ENCODE measurements at places on chromosomes 4 and X.

- DNase-seq, result no peak
These were observed at the start of gene CFP for GRCh38 chrX:47629419-47630200. CFP (minus strand) TSS chrX:47629930; CDS start chrX:47629844, 86 bp downstream.

DNA sequence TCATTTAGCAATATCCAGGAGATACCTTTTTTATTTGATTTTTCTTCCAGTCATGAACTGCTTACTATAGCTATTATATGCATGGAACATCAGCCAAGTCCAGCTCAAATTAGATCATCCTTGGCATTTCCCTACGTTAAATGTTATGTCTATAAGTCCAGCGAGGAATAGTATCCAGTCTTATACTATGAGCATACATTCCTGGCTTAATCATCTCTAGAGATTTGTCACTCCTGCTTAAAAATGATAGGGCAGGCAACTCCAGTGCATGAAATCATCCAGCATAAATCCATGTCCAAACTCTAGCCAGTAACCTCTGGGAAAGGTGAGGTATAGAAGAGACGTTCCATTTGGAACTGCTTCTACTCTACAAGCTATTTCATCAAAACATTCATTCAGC lies 126.7 kb upstream of the VCX2 start:
- DNase-seq, result no peak

- no peak for DNase-seq
These were observed 38.7 kb upstream of the THOC2 start for GRCh38 chrX:123771449-123772064.

GRCh38 chr4:163697121-163697520 lies 202.6 kb downstream of the TMA16 start:
- DNase-seq, result no peak

GRCh38 chrX:15511563-15511962 lies 11.0 kb downstream of the BMX start:
- DNase-seq, result no peak

DNA sequence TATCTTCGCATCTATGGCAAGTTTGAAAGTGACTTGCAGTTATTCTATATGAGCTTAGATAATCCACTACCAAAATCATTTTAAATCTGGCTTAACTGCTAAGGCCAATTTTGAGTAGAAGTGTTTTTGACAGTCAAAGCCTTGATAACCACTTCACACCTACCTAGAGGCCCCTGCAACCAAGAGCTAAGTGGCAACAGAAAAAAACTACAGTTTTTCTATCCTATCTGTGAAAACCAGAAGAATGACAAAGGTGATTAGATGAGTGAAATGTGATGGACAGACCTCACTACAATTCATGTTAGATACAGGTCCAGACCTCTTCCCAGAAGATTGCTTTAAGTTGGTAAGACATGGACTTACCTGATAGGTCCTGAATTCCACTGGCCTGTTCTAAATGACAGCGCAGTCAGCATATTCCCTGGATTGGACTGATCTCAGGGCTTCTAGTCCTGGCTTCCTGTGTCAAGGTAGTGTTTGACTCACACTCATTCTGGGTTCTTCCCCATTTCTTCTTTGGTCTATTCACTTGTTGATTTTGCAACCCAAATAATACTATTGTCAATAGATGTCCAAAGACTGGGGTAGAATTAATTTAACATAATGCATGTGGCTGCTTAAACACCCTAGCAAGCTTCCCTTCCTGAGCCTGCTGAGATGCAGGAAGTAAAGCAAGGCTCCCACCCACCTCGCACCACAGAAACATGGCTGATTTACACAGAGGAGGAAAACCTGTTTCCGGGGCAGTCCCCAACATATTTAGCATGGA lies 65.1 kb downstream of the PPP3CA start:
- DNase-seq, result no peak

DNA sequence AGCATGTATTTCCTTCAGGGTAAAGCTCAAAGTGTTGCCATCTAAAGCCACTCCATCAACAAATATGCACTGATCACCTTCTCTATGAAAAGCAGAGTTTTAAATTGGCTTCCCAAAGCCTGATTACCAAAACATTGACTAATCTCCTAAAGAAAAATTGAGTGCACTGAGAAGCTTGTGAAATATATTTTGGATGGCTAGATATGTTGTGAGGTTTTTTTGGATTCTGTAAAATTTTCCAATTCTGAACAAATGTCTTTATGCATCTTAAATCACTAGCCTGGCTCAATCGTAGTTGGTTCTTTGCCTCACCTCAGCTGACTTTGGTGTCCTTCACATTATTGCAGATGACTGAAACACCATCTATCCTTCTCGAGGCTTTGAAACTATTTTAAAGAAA lies 14.9 kb upstream of the EXOSC9 start:
- DNase-seq, result no peak

- no peak for DNase-seq
These were observed 22.8 kb downstream of the CRMP1 start for GRCh38 chr4:5869966-5870619.

DNA sequence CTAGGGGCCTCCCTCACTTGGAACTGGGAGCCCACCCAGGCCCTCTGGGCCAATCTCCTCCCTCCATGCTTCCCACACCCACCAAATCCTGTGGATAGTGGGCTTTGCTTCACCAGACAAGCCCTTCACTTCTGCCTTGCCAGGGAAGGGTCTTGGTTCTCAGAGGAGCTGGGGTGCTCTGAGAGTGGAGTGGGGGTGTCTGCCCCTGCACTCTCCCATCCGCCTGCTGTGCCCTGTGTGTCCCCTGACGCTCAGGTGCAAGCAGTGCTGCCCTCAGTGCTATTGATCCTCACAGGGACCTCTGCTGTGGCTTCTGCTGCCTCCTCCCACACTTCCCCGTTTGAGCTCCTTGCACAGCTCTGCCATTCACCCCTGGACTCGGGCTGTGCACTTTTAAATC lies 117.3 kb upstream of the NKX1-1 start:
- DNase-seq, result no peak

DNA sequence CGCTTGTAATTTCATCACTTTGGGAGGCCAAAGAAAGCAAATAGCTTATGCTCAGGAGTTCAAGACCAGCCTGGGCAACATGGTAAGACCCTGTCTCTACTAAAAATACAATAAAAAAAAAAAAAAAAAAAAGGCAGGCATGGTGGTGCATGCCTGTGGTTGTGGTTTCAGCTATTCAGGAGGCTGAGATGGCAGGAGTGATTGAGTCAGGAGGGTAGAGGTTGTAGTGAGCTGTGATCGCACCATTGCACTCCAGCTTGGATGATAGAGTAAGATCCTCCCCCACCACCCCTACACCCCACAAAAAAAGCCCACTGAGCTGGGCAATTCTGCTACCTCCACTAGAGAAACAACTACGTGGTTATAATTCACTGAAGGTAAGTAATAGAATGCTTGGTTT lies 118.8 kb upstream of the PCDH18 start:
- DNase-seq, result no peak

DNA sequence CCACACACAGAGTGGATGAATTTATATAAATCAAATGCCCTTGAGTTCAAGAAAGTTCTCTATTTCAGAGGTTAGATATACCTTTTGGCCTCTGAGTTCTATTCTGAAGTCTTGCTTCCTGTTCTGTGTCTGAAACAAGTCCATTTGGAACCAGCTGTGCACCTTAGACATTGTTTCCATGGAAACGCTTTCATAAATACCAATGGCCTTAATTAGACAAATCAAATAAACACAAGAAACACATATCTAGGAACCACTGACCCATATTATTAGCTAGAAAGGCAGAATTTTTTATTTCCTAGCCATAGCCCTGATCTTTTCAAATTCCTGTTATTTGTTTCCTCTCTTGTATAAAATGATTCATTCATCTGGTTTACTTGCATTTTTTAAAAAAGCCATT lies 8.4 kb upstream of the C4orf54 start:
- DNase-seq, result no peak

GRCh38 chrX:17655211-17656034 lies 81.9 kb upstream of the SCML1 start:
- no peak for DNase-seq

DNA sequence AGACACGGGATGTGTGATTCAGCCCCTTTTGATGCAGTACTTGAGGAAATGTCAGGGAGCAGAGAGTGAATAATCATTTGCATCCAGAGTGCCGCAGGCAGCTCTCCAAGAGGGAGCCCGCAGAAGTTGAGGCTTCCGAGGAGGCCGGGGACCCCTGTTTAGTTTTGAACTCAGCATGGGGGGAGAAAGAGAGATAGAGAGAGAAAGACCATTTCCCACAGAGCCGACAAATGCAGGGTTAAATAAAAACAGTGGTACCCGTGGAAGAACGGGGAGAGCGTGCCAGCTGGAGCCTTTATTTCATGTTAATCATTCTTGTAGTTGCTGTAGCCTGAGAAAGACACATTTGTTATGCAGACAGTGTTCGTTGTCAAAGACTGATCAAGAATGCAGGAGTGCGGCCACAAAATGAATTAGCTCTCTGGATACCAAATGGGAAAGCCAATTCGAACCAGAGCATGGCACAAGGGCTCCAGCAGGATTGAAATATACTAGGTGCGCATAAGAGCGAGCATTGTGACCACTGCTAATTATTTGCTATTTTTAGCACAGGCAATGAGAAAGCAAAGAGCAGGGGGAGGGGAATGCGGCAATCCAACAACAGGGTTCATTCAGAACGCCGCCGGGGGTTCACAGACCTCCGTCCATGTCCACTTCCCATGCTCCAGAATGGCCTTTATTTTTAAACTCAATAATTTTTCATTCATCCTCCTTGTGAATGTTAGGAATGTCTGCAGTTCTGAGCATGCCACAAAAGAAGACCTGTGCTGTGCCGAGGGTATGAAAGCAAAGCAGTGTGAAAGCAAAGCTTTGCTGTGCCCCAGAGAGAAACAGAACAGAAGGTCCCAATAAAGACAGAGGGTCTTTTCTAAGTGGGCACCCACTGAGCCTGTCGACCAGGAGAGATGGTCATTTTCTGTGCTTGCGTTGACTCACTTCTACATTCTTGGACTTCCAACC lies 243.9 kb upstream of the VCX3A start:
- no peak for DNase-seq

DNA sequence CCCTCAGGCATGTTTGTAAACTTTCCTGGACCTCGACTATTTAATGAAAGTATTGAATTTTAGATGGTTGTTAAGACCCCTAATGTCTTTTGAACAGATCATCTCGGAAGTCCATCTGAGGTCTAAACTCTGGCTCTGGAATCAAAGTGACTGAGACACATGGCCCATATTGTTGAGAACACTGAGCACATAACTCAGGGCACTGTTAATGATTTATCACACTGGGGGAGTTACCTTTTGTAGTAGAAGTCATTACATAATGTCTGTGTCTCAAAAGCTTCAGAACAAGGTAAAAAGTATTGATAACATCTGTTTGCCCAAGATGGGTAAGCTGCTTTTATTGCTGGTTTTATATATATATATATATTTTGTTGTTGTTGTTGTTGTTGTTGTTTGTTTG lies 103.4 kb upstream of the HS3ST1 start:
- DNase-seq, result no peak

DNA sequence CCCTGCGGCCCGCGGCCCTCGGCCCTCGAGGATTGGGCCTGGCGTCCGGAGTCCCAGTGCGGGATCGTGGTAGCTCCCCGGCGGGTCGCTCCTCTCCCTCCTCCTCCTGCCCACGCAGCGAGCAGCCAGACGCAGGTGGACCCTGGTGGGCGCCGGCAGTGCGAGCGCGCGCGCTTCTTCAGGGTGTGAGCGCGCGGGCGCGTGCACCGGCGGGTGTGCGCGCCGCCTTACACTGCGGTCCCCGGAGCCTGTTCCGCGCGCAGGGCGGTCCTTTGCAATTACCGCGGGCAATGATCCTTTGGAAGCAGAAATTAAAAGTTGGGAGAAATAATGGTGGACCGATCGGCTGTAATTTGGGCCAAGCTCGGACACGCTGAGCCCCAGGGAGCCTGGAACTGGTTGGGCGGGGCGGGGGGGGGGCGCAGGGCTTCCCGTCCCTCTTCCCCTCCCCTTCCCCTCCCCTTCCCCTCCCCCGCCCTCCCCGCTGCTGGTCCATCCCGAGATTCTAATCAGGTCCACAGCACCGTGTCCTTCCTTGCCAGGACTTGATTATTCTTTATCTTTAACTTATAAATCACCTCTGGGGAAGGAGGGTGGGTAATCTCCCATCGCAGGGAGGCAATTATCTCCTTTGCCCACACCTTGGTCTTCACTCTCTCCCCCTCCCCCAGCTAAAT lies 1.6 kb upstream of the NKX1-1 start:
- no peak for DNase-seq

GRCh38 chr4:152680988-152681603 lies 1.3 kb upstream of the TMEM154 start:
- DNase-seq, result no peak

- no peak for DNase-seq
These were observed 112.9 kb upstream of the AGA start for GRCh38 chr4:177555007-177555574.

DNA sequence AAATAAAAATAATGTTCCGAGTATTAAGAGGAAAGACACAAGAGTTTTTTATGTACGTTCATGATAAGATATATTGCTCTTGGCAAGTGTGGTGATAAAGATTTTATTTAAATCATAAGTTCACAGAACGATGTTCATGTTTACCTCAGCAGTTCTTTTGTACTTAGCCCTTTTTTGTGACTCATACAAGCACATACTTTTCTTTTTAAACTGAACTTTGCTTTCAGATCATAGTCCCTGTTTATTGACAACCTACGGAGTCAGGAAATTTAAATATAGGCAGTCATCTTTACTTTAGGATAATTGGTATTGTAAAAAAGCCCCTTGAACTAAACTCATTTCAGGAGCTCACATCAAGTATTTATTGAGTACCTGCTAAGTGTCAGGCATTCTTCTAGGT lies 1.3 kb upstream of the CTSO start:
- DNase-seq, result no peak

DNA sequence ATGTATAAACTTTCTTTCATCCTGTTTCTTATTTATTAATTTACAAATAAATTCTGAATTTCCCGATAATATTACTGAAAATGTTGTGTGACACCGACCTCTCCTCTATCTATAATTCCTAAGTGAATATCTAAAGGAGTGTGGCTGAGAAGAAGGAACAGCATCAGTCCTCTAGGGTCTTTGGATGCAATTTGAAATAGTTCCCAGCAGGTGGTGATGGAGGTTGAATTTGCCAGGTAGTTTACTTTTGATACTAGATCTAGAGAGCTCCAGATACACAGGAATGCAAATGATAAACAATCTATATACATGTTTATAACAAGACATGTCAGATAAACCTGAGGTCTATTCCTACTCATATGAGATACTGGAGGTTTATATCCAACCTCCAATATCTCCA lies 305.4 kb downstream of the PCDH18 start:
- no peak for DNase-seq

GRCh38 chr4:184942444-184943425 lies 75.6 kb upstream of the HELT start:
- no peak for DNase-seq

DNA sequence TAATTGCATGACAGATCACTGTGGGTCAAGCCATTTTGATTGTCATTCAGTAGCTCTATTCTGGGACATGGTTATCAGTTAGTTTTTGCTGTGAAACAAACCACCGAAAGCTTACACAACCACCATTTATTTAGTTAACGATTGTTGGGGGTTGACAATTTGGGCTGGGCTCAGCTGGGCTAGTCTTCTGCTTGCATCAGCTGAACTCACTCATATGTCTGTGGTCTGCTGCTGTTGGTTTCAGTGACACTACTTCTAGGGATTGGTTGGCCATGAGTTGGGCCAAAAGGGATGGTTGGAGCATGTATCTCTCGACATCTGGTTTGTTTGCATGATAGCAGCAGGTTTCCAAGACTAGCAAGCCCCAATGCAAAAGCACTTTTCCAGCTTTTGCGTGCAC lies 5.3 kb upstream of the SMIM10 start:
- DNase-seq, result no peak

- DNase-seq, result no peak
These were observed 232.1 kb downstream of the CHM start for GRCh38 chrX:85815203-85815751.
